ENCODE measurements at places on chromosomes 2 and 18.
A peak's percentile ranks its signal among the peaks of the same experiment; 100 is the strongest.

DNA sequence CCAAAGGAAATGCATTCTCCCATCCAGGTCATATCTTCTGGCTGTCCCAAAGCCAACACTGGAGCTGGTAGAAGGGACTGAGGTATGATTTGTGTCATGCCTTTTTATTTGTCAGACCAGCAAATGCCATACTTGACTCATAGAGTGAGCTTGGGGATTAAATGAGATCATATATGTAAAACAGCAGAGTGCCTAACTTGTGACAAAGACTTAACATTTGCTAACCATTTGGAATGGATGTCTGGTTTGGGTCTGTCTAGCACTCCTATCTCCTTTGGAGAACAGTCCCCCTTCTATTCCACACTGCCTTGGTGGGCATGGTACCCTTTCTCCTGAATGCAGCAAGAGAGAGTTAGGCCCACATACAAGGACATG is 128.5 kb upstream of the LGALSL start:
- peak; percentile 23 for DNase-seq

DNA sequence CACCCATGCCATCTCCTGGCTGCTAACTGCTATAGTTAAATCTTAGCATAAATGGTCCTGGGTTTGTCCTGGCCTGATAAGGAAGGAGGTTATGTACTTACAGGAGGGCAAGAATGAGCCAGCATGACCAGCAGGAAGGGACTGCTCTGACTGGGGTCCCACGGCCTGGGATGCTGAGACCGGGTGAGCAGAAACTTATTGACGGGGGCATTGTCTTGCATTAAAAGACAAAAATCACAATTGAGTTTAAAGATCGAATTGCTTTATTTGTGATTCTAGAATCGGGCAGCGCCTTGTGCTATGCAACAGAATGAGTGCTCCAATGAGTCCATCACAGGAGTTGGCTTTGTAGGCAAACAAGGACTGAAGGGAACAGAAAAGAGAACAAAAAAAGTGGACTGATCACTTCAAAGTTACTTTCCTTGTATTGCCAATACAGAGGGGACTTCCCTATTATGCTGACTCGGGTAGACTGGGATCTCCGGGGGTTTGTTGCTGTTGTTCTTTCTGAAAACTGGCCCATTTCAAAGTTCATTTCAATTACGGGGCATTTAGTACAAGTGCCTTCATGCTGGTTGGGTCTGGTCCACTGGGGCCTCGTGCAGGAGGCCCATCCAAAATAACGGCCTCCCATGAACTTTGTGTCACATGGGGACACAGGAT is 87.1 kb upstream of the SLC66A3 start:
- DNase-seq, result no peak

GRCh38 chr2:159539701-159540100 is 76.6 kb downstream of the BAZ2B start:
- no peak for DNase-seq

DNA sequence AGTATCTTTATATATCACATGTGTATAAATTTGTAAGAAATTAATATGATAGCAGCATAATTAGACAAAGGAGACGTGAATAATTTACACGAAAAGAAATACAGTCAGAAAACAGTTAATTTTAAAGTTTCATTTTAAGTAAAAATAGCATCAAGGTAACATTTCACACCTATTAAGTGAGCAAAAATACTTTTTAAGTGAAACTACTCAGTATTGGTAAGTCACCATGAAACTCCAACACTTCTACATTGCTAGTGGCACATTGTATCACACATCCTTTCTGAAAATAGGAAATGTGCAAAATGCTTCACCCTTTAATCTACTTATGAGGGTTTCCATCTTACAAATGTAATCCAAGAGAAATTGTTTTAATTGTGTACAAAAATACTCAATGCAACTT is 287.9 kb upstream of the EPAS1 start:
- no peak for DNase-seq

- no peak for DNase-seq
Observed at GRCh38 chr2:113357071-113357470, 78.3 kb upstream of the PAX8 start.

DNA sequence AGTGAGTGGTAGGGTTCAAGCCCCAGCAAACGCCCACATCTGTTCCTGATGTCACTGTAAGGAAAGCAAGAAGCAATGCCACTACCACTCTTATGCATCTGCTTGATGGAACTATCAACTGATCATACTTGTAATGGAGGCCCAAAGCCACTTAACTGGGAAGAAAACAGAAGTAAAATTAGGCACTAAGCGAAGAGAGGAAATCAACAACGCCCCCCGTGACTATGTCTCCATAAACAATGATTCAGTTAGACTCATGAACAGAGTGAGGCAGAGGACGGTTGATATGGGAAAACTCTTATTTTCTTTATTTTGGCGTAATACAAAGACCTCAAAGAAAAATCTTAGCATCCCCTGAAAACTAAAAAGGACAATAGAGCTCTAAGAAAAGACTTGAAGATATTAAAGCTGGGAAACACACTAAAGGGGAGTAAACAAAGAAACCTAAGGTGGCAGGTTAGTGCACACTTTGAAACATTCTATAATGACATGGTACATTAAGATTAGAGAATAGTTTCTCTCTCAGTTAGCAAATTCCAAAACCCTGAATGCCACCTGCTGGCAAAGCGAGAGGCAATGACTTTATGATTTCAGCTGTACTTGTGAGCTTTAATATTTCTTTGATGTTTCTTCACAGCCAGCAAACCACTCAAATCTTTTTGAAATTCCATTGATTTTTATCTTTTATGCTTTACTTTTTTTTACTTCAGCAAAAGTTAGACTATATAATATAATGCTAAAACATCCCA is 86.5 kb downstream of the LRP2 start:
- no peak for DNase-seq

DNA sequence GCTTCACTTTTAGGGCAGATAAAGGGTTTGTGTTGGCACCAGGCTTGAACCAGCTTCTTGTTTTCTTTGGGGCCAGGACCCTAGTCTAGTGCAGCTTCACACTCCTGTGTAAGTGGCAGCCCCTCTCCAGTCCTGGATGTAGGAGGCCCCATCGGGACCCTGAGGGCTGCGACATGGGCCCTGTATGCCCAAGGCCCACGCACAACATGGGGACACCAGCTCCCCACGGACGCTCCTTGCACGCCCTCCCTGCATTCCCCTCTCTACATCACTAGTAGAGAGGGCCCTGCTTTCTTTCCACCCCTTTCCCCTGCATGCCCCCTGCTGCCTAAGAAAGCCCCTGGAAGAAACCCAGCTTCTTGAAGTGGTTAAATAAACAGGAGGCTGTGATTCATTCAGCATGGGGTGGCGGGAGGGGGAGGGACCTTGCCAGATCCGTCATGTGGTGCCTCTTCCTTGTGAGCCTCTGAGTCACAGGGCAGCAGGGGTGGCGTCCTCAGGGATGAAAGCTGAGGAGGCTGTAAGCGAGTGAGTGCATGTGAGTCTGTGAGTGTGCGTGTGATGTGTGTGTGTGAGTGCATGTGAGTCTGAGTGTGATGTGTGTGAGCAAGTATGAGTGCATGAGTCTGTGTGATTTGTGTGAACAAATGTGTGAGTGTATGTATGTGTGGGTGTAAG is 42.5 kb downstream of the COPS8 start:
- DNase-seq, result peak; percentile 96

DNA sequence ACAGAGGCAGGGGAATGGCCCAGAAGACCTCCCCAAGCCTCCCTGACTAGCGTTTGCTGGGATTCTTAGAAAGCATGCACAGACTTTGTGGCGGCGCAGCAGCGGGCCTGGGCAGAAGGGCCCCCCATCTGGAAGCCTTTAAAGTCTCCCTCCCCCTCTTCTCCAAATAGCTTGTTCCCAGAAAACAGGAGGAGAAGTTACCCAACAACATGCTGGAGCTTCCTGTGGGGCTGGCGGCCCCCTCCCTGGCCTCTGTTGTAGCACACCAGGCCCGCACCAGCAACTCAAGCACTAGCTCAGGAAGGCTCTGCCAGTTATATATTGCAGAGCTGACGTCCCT is 334.8 kb downstream of the DYSF start:
- DNase-seq, result no peak

GRCh38 chr2:40292291-40292690 is 159.6 kb downstream of the SLC8A1 start:
- DNase-seq, result no peak

DNA sequence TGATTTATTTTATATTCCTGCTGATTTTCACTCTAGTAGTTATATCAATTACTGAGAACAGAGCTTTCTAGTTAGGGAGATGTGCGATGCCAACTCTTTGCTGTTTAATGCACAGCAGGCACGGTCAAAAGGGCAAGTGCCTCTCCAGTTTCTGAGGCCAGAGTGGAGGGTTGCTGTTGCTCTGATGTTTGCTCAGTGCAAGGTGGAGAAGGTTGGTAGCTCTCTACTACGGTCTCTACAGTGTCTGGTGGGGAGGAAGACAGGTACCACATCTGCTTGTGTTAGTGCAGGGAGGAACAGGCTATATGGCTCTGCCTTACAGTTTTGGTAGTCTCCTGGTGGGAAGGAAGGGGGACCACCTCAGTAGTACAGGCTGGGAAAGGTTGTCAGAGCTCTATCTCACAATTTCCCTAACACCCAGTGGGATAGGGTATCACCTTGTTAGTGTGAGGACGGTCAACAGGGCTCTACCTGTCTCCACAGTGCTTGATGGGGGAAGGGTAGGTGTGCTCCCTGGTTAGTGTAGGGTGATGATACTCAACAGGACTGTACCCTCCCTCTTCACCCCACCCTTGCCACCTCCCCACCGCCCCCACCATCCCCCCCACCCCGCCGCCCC is 85.9 kb downstream of the FANCL start:
- DNase-seq, result no peak

DNA sequence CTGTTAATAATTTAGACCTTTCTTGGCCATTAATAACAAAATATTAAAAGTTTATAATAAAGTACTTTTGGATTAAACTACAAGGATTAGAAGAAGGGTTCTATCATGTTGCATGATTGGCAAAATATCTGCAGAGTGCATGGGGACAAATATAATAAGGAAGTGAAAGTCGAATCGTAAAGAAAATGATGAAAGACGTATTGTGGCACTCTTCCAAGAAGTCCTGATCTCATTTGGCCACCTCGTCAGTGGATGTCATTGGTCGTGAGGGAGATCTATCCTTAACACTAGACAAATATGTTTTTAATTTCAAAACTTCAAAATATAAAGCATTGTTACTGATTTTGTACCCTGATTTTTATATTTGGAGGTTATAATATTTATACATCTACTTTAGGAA is 197.7 kb upstream of the STON1 start:
- no peak for DNase-seq

DNA sequence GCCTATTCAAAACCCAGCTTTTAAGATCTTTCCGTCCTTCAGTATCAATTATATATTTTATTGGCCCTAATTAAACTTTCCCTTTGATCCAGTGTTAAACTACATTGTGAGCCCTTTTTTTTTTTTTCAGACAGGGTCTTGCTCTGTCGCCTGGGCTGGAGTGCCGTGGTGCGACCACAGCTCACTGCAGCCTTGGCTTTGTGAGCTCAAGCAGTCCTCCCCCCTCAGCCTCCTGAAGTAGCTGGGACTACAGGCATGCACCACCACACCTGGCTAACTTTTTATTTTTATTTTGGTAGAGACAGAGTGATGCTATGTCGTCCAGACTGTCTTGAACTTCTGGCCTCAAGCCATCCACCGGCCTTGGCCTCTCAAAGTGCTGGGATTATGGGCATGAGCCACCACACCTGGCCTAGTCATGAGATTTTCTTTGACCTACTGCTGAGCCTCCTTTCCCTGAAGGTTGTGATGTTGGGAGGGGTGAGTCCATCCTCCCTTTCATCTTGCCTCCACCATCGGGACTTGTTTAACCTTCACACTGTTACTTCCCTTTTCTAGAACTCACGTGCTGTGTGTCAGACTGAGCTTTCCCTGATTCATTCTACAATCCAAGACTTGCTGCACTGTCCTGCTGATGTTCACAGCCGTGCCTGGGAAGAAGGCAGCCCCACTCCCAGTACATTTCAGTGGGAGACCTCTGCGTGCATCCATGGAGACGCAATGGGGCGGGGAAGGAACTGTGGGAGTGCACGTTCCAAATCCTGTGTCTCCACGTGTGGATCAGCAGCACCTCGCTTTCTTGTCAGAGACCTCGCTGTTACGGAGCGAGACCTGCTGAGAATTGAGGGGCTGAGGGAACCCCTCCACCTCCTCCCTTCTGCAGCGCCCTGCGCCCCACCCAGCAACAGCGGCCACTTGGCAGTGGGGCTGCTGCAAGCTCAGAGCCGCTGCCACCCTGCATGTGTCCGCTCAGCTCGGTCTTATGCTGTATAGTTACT is 10.8 kb downstream of the OXER1 start:
- DNase-seq, result no peak

- no peak for DNase-seq
Observed at GRCh38 chr18:76445741-76446232, 49.3 kb downstream of the ZNF516 start.

DNA sequence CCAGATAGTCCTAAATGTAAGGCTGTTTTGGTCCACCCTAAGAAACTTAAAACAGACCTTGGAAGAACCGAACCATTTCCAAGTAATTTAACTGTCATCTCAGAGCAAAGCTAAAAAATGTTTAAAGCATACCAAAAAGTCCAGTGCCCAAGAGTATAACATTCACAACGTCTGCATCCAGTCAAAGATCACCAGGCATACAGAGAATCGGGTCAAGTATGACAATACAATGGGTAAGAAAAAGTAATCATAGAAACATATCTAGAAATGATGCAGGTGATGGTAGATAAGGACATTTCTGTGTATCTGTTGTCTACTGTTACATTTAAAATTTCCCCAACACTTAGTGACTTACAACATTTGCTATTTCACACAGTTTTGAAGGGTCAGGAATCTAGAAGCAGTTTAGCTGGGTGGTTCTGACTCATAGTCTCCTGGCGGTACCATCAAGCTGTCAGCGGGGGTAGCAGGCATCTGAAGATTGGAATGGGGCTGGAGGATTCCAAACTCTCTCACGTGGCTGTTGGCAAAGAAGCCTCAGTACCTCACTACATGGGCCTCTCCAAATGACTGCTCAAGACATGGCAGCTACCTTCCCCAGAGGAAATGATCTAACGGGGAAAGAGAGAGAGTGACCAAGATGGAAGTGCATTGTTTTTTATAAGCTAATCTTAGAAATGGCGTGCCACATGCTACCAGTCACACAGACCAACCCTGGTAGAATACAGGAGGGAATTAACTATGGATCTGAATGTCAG is 36.6 kb upstream of the DYNC2LI1 start:
- DNase-seq, result peak; percentile 79

- no peak for DNase-seq
Observed at GRCh38 chr2:133054297-133054696, 384.3 kb upstream of the LYPD1 start.

- DNase-seq, result no peak
Observed at GRCh38 chr18:42033137-42033810, 78.2 kb downstream of the PIK3C3 start.

GRCh38 chr2:9001778-9002177 is 1.7 kb downstream of the MBOAT2 start:
- DNase-seq, result no peak

GRCh38 chr2:219253753-219254589 is at the start of gene TUBA4A:
TUBA4A (minus strand) TSS chr2:219253918; CDS start chr2:219253858, 60 bp downstream.
- DNase-seq, result no peak

GRCh38 chr2:230419181-230419580 is 3.2 kb downstream of the SP100 start:
- no peak for DNase-seq

DNA sequence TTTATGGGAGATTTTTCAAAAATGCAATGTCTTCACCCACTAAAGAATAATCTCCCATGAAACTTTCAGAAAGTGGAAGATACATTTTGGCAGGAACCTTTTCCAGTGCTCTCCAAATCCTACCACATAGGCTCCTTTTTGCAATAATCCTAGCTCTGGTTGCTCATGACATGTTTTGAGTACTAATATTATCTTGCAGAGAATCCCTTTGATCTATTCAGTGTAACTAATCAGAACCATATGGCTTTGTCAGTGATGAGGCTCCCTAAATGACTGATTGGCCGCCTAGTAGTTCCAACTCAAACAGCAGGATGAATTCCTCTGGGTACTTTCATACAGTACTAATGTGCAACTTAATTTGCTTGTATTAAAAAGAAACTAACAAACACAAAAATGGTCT is 544.0 kb upstream of the FAM98A start:
- no peak for DNase-seq

Data from HFFc6 (cell line).